ELR (cell line): ENCODE measurements at places on chromosomes 3 and 15.

DNA sequence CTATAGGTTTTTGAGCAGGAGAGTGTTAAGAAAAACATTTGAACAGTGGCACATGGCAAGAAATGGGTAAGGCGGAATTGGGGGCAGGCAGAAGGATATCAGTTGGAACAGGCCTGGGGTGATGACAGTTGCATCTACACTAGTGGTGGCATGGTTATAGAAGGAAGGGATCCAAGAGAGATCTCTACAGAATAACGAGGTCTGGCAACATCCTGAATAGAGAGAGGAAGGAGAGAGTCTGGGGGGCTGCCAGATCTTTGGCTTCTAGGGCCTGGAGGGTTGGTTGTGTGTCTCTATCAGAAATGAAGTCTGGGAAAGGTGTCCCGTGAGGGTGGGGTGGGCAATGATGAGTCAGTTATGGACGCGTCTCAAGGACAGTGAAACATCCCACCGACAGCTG lies 26.3 kb downstream of the FSTL1 start:
- no peak for DNase-seq

DNA sequence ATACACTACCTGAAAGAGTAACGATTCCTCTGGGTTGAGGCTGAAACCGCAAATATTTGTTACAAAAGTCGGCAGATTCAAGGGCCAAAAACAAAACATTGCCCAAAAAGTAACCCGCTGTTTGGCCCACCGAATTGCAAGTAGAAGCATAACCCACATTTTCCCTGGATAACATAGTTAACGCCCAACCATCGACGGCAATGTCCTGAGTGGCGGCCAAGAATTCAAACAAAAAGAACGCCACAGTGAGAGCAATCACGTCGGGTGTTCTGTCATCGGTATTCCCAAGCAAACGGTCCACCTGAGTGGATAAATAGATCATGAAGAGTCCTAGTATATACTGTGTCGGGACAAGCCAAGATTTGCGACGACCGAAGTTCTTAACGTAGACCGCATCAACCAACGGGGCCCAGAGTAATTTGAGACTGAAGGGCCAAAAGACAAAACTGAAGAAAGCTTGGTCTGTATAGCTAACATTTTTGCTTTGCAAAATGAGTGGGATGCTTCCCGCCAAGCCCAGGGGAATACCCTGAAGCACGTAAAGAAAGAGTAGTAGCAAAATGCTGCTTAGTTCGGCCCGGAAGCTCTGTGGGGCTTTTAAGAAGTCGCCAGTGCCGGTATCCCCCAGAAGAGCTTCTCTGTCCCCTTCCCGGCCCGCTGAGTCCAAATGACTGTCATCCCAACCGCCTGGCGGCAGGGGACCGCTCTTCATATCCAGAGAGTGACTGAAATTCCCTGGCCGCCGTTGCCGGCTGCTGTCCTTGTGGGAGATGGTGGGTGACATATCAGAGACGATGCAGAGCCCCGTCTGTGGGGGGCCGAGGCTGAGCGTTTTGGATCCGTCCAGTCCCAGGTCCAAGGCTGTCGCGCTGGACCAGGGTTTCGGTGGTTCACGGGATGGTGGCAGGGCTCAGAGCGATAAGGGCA lies 750 bp downstream of the SLC33A1 start:
- DNase-seq, result peak; percentile 45

DNA sequence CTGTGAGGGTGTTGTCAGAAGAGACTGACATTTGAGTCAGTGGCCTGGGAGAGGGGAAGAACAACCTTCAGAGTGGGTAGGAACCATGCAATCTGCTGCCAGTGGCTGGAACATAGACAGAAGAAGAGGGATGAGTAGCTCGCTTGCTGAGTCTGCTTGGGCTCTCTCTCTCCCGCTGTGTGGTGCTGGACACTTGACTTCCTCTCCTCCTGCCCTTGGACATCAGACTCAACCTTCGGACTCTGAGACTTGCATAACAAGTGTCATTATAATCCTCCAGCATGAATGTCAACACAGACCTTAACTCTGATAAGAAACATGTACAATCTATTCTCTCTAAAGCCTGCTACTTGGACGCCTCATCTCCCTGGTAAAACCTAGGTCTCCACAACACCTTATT lies 5.9 kb upstream of the NMD3 start:
- DNase-seq, result no peak

- peak; percentile 12 for DNase-seq
Observed at GRCh38 chr15:29568840-29569532, 253.3 kb downstream of the TJP1 start.

GRCh38 chr3:56997675-56998074 lies 62.8 kb upstream of the SPATA12 start:
- no peak for DNase-seq

- DNase-seq, result no peak
Observed at GRCh38 chr15:57932348-57932747, 133.2 kb downstream of the ALDH1A2 start.

DNA sequence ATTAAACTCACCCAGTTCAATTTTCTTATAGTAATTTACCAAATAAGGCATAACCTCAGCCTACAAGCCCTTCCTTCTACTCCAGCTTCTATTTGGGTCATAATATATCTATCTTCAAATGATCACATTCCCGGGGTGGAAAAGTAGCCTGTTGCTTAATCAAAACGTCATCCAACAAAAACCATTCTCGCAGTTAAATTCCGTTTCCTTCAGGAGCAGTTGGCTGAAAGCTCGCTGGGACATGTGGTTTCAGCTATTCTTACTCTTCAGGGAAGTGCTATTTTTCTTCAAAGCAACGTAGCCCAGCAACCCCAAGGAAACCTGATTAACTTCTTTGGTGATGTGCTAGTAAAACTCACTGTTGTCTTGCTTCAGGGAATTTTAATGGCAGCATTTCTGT lies 59.6 kb downstream of the MAGI1 start:
- DNase-seq, result peak; percentile 55

- peak; percentile 98 for DNase-seq
Observed at GRCh38 chr3:49007068-49007770, at the start of gene WDR6. WDR6 (plus strand) TSS chr3:49007391; CDS start chr3:49007432, 41 bp downstream.

DNA sequence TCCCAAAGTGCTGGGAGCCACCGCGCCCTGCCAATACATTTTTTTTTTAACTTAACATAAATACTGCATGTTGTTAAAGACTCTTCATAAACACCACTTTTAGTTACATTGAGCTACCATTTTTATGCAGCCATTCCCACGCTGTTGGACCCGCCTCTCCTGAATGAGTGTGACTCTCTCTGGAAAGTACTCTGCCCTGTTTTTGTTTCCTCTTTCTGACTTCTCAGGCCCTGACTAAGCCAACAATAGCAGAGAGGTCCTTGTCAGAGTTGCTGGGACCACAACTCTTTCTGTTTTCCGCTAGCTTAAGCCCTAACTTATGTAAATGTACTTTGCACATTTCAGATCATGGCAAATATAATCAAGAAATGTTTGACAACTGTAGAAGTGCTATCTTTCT lies 35.2 kb downstream of the PARP15 start:
- DNase-seq, result no peak

DNA sequence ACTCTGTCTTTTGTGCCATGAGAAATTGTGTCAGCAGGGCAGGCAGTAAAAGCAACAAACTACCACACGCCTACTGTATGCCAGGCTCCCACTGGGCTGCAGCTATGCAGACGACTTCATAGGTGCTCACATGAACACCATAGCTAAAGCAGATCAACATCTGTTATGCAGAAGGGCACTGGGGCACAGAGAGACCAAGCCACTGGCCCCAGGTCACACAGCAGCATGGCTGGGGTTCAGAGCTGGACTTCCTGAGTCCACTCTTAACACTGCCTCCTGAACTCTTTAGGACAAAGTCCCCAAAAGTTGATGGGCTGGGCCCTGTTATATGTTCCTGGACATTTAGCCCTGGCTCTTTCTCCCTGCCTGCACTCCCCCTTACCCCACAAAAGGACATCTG lies 12.4 kb downstream of the TPRA1 start:
- no peak for DNase-seq

GRCh38 chr15:69357773-69358771 lies 56.1 kb upstream of the KIF23 start:
- no peak for DNase-seq

DNA sequence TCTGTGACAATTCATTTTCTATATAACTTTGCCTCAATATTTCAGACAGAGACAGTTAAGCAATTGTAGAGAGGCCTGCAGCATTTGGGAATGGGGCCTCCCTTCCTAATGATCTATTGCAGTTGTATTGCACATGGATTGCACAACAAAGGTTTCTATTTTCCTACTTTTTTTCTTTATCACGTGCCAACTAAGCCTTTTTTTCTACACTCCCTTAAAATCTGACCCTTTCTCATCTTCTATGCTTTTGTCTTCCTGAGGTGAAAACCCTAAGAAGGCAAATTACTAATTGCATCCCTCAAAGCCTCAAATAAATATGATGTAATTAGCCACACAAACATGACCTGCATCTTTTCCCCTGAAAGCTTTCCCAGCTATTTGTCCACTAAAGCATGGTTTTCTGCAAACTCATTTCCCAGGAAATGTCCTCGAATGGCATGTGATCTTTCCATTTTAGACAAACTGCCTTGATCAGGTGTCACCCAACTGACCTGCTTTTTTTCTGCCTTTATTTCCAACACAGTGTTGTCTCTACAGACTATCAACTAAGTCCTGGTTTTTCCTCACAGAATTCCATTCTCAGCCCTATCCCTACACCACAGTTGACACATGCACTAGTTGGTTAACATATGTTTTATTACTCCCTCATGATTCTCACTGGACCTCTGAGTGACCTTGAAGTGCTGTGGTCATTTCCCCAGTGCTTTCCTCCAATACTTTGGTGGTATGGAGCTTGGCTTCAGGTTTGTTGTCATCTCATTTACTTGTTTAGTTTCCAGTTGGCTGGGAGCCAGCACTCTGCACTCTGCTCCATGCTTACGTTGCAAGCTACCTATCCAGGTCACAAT lies 31.9 kb upstream of the TSC22D2 start:
- DNase-seq, result no peak

DNA sequence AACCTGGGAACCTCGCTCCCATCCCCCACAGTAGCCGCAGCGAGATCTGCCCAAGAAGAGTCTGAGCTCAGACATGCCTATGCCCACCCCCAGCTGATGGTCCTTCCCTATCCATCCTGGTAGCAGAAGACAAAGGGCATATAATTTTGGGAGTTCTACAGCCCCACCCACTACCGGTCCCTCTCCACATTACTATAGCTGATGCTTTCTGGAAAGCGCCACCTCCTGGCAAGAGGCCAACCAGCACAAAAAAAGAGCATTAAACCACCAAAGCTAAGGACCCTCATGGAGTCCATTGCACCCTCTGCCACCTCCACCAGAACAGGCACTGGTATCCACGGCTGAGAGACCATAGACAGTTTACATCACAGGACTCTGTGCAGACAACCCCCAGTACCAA lies 168.4 kb downstream of the MEGF11 start:
- peak; percentile 9 for DNase-seq

DNA sequence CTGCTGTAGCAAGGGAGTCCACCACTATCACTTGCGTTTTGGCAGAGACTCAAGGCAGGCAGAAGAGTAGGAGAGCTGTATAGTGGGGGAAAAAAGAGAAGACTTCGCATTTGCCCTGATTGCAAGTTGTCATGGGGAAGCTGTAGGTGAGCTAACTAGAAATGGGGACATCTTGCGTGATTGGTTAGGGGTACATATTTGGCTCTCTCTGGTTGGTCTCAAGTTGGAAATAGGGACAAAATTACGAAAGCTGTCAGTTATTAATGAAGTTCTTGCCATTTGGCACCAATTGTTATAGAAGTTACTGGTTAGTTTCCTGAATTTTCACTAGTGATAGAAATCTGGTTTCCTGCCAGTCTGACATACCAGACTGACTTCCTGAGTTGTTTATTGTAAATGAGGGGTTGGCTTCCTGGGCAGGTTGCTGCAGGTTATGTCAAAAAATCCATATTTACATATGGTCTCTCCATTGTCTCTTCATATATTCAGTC lies 8.2 kb upstream of the SENP7 start:
- DNase-seq, result no peak
